ENCODE measurements at places on chromosomes 11 and 22. TPM values are rescaled to one million over a fixed set of nuclear protein-coding genes. Genes with fewer than 3 reads are reported as not detected.

GRCh38 chr22:40660730-40661129 lies 18.6 kb upstream of the MCHR1 start:
- no peak for DNase-seq

GRCh38 chr11:1883346-1884302 lies 8.1 kb downstream of the PRR33 start:
- no peak for DNase-seq

The PDXP gene
- 5.6 TPM for total RNA-seq

- DNase-seq, result no peak
These were observed 28.1 kb upstream of the OLFML1 start for GRCh38 chr11:7457211-7457610.

- no peak for DNase-seq
These were observed 32.2 kb downstream of the ARAP1 start for GRCh38 chr11:72720047-72720446.

DNA sequence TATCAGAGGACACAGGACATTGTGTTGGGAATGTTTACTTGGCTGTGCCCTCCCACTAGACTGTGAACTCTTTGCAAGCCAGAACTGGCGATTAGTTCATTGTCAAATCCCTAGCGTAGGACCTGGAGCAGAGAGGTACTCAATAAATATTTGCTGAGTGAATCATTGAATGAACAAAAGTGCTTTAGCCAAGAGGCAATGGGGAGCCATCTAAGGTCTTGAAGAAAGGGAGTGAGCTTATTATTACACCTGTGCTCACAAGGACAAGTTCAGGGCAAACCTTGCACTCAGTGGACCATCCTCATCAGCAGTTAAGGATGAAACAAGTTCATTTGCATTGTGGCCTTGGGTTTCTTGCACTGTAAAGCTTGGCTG lies 1.1 kb upstream of the RASSF10 start:
- DNase-seq, result no peak

The C11orf65 gene
- total RNA-seq, result 0.56 TPM
